ENCODE measurements at places on chromosomes 1 and 21. TPM values are rescaled to one million over a fixed set of nuclear protein-coding genes. Genes with fewer than 3 reads are reported as not detected.

LDLRAD1 gene
- total RNA-seq: not detected

TATDN3 gene
- 30.9 TPM for total RNA-seq

HAO2 gene
- total RNA-seq: not detected

CD1E gene
- not detected for total RNA-seq

UBR4 gene
- total RNA-seq: 125 TPM

TDRD10 gene
- 0.46 TPM for total RNA-seq

CCDC185 gene
- 0.23 TPM for total RNA-seq

PLA2G2C gene
- total RNA-seq: not detected

OR2M3 gene
- 0.46 TPM for total RNA-seq

PRR9 gene
- total RNA-seq: not detected

TBX15 gene
- 0.69 TPM for total RNA-seq
